KG1 (cell line): ENCODE measurements at places on chromosomes 1 and 21.
A peak's percentile ranks its signal among the peaks of the same experiment; 100 is the strongest.

- no peak for DNase-seq
These were observed 92.0 kb upstream of the RALGPS2 start for GRCh38 chr1:178633056-178633455.

GRCh38 chr21:14270631-14271030 is 54.7 kb downstream of the RBM11 start:
- no peak for DNase-seq

DNA sequence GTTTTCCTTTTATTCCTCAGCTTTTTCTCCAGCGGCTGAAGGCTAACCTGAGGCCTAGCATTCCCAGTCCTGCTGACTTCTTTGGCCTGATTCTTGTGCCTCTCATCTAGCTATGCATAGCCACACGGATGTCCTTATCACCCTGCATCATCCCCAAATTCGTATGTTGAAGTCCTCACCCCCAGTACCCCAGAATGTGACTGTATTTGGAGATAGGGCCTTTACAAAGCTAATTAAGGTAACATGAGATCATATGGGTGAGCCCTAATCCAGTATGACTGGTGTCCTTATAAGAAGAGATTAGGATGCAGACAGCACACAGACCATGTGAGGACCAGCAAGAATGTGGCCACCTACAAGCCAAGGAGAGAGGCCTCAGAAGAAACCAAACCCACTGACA is 44.6 kb downstream of the CDCP2 start:
- DNase-seq: no peak

GRCh38 chr1:210260096-210260495 is 27.5 kb downstream of the SERTAD4 start:
- no peak for DNase-seq

- DNase-seq: no peak
These were observed 28.2 kb upstream of the SLC30A1 start for GRCh38 chr1:211606914-211607753.

DNA sequence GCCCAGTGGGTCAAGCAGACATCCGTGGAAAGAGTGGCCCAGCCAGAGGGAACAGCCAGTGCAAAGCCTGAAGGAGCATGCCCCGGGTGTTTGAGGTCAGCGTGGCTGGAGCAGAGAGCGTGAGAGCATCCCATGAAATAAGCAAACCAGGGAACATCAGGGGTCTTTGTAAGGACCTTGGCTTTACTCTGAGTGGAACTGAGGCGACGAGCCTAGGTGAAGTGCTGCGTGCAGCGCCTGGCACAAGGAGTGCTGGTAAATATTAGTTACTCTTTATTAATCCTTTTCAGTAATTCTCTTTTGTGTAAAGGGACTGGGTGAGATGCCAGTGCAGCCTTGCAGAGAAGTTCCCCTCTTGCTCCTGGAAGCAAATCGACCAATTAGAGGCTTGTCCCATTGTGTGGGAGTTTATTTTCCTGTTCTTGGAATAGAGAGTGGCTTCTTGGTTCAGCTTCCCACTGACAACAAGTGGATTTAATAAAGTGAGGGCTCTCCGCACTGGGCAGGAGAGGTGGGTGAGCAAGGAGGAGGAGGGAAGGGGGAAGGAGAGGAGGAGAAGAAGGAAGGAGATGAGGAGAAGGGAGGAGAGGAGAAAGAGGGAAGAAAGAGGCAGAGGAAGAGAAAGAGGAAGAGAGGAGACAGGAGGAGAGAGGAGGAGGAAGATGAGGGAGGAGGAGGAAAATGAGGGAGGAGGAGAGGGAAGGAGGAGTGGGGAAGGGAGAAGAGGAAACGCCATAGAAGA is 37.6 kb upstream of the DISP3 start:
- no peak for DNase-seq

- no peak for DNase-seq
These were observed 3.7 kb upstream of the ZNF326 start for GRCh38 chr1:89990976-89991831.

GRCh38 chr1:85865213-85865612 is 157.0 kb upstream of the ZNHIT6 start:
- DNase-seq: no peak

- no peak for DNase-seq
These were observed 31.4 kb upstream of the MYOC start for GRCh38 chr1:171683870-171684269.

GRCh38 chr1:198125995-198126735 is 30.6 kb upstream of the NEK7 start:
- no peak for DNase-seq

DNA sequence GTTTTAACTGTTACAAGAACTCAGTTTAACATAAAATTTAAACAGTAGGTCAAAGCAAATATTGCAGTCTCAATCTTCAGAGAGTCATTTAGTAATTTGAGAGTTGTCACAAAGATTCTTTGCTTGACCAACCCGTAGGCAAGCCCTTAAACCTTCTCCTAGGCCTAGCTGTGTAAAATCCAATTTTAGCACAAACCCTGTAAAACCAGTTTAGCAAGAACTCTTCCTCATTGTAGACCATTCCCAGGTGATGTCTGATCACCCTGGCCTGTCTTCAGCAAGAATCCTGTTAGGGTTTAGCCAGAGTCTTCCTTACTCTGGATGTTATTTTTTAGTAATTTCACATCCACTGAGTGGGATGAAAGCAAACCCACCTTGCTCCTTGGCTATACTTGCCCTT is 30.1 kb downstream of the LRIG2 start:
- DNase-seq: no peak

- no peak for DNase-seq
These were observed 146.2 kb upstream of the KRTAP19-8 start for GRCh38 chr21:31184459-31184858.

DNA sequence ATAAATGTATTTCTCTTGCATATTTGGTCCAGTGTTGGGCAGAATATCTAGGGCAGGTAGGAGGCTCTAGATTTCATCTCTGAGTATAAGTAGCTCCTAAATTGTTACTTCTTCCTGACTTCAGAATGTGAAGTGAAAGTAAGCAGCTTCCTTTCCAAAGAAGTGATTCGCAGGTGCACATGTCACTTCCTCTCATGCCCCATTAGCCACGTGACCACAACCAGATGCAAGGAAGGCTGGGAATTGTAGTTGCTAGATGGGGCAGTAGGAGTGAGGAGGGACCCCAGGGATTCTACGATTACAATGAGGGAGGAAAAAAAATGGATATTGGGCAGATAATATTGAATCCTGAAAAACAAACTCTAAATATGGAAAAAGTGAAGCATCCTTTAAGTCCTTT is 113.2 kb upstream of the CYYR1 start:
- no peak for DNase-seq

GRCh38 chr1:27395441-27396195 is 3.2 kb downstream of the GPR3 start:
- peak; percentile 64 for DNase-seq

- no peak for DNase-seq
These were observed 14.4 kb downstream of the INTS7 start for GRCh38 chr1:212020975-212021374.

DNA sequence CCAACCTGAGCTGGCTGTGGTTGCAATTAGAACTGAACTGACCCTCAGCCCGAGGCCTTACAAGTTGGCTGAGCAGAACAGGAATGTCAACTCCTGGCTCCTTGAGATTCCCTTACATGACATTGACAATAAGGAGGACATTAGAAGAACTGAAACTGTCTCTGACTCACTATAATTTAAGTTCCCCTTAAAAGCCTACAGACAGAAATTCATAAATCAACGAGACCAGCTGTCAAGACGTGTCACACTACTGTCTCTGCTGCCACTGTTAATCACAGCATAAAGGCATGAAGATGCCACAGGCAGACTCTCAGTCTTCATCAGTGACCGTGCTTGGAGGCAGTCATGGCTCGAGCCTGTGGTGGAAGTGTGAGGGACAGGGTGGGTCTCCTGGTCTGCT is 168.8 kb downstream of the GABPA start:
- peak; percentile 14 for DNase-seq

DNA sequence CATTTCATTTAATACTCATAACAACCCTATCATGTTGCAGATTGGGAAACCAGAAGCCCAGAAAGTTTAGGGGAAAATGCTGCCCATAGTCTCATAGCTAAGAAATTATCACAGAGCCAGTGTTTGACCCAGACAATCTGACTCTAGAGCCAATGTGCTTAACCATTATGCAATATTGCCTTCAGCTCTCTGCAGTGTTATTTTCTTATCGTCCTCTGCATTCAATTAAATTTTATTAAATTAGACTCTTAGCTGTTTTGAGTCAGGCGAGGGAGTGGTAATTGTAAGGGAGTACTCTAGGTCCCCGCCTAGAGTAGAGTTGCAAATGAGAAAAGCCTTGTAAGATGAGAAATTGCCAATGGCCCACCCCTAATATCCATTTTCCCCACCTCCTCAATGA is 191.1 kb downstream of the TTLL7 start:
- no peak for DNase-seq

DNA sequence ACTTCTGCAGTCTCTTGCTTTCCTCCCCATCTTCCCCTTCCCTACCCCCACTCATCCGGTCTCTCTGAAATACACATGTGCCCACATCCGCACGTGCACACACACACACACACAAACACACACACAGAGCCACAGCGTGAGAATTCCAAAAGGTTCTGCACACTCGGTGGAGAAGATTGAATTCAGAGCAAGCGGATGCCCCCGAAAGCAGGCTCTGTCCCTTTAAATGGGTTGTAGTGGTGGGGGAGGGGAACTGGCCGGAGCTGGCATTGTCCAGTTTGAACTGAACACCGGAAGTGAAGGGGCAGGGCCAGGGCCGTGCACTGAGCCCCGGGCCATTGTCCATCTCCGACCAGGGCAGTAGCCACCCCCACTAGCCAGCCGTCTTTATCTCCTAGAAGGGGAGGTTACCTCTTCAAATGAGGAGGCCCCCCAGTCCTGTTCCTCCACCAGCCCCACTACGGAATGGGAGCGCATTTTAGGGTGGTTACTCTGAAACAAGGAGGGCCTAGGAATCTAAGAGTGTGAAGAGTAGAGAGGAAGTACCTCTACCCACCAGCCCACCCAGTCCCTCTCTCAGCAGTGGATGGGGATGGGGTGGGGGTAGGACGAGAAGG is 1.3 kb upstream of the LIN28A start:
- DNase-seq: no peak

- DNase-seq: no peak
These were observed 390.1 kb upstream of the ST6GALNAC5 start for GRCh38 chr1:76477156-76477555.

- no peak for DNase-seq
These were observed 883.5 kb upstream of the ADGRL2 start for GRCh38 chr1:80917225-80917624.

GRCh38 chr1:143720087-143721023 is 251.4 kb downstream of the FAM72C start:
- DNase-seq: no peak

- no peak for DNase-seq
These were observed 769 bp downstream of the GALE start for GRCh38 chr1:23799570-23800399.

GRCh38 chr1:200729863-200730262 is 8.8 kb upstream of the CAMSAP2 start:
- no peak for DNase-seq

DNA sequence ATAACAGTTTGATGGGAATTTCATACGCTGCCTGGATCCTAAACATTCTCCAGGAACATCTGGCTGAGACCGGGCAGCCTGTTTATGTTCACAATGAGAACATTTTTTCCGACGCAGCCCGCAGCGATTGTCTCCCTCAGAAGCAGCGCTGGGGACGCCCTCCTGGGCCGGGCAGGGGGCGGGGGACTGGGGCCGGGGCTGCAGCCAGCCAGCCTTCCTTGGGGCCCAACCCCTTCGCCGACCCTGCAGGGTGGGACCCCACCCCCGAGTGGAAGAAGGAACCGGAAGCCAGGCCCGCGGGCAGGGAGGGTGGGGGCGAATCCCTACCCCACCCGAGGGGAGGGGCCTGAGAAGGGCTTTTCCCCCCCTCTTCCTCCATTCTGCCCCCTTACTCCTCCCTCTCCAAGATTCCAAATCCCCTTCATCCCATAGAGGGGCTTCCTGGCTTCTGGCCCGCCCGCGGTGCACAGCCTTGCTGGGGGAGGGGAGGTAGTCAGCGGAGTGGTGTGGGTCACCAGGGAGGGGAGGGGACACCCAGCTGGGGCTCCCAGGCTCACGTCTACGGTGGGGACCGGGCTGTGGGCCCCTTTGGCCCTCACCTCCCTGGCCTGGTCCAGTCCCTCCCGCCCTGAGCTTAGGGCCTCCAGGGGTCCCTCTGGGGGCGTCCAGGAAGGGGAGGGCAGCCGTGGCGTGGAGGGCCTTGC is 60.6 kb downstream of the WNT9A start:
- no peak for DNase-seq

- DNase-seq: no peak
These were observed 21.0 kb downstream of the S100A10 start for GRCh38 chr1:151972542-151973248.

GRCh38 chr1:193318347-193318746 is 131.9 kb upstream of the B3GALT2 start:
- DNase-seq: no peak

DNA sequence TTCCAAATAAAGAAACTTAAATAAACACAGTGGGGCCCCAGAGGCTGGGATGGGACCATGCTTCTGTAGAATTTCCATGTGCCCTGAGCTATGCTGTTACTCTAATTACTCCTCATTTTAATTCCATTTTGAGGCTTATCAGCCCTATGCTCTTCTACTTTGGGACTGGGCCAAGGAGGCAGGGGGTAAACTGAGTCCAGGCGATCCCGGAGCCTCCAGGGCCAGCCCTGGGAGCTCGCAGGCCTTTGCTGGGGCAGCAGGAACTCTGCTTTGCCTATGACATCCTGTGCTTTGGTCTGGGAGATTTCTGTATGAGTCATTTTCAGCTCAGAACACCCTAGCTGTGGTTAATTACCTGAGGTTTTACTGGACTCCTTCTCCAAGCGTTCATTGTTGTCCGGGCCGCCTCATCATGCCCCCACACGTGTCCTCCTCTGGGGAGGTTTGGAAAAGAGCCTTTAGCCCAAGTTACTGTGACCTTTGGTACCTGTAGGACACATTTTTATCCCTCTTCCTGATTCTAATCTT is 95.7 kb downstream of the RHOU start:
- DNase-seq: no peak

DNA sequence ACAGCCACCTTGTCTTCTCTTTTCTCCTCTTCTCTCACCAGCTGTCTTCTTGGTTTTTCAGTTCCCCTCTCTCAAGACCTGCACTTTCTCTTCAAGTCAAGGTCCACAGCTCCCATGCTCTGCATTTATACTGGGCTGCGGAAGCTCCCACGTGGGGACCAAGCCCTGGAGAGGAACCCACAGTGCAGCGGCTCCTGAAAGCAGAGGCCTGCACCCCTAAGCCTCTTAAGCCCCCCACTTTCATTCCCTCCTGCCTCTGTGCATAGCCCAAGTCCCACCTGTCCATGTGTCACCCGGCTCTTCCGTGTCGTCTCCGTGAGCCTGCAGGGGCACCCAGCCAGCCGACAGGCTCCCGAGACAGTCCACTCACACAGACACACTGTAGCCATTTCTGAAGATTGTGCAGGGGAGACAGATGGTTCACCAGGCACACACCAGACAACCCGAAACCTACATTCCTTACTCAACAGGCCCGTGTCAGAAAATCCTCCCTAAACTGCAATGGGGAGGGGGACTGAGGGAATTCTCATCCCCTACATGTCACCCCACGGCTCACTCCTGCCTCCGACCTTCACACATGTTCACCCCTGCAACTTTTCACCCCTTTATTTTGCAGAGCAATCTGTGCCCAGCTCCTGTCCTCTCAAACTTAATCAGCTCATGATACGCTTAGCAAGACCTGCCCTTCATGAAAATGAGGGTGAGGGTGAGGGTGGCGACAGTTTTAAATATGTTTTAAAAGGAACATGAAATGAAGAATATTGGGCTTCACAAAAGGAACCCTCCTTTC is 6.3 kb downstream of the MX2 start:
- DNase-seq: no peak
